NCI-H526 (cell line): ENCODE measurements at places on chromosomes 2 and 18.
A peak's percentile ranks its signal among the peaks of the same experiment; 100 is the strongest.

DNA sequence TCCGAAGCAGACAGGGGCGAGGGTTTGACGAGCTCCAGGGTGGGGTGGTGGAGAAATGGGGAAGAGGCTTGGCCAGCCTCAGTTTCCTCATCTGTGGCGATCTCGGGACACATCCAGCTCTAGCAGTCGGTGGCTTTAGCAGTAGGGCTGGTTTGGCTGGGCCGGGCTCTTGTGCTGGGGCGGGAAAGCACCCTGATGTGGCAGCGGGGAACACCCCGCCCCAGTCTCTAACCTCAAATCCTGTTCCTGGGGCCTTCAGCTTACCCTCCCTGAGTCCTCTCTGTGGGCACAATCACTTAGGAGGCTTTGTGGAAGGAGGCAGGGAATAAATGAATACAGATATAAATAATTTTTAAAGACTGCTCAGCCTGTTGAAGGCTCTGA is 26.5 kb upstream of the MCFD2 start:
- peak; percentile 44 for DNase-seq

DNA sequence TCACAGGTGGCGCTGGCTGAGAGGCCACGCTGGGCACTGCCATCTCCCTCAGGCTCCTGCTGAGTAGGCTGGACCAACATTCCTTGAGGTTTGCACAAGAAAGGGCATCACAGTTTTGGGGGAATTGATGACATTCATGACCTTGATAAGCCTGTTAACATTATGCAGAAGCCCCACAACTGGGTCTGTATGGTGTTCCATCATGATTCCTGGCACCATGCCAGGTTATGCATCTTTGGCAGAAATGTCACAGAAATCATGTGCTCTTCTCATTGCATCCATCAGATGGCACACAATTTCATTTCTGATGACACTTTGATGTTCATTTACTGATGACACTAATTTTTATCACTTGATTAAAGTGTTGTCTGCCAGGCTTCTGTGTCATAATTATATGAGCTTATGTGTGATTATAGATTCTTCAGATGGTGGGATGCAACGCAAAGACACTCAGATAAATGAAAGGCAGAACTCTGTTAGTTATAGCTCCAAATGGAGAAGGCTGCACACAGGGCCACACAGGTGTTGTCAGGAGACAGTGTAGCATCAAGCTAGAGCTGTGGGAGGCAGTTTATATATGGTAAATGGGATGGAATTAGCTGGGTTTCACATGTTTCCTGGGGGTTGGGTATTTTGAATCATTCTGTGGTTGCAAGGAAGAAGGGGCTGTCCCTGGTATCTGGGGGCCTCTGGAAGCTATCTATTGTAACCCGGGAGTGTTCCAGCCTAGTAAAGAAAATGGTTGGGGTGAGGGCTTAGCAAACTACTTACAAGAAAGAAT is 191.3 kb downstream of the SLC39A10 start:
- no peak for DNase-seq

DNA sequence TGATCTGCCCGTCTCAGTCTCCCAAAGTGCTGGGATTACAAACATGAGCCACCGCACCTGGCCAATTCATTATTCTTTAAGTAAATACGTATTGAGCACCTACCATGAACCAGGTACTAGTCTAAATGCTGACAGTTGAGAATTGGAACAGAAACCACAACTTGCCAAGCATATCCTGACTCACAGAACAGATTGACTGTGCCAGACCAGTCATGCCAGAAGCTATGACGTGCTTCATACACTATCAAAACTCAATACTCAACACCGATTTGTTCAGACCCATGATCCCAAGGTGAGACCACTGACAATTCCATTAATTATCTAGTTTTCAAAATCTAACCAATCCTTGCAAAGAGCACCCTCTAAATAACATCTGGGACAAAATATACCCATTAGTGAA is 148.6 kb downstream of the B3GNT2 start:
- peak; percentile 61 for DNase-seq

GRCh38 chr2:119478188-119478977 is 45.9 kb downstream of the SCTR start:
- no peak for DNase-seq

DNA sequence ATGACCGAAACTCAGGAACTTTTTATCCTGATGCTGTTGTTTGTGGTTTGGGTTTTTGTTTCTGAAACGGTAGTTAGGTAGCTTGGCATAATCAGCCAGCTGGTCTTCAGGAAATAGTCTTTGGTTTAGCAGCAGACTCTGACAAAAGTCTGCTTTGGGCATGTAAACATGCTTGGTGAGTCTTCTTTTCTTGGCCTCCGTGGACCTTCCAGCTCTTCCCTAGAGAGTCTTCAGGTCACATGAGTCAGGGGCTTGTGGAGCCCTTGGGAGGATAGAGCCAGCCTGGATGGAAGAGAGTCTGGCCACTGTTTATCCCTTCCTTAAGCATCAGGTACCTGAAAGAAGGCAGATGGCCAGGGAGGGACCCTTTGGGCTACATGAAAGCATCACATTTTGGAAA is 154.5 kb downstream of the MGAT5 start:
- no peak for DNase-seq
